ENCODE measurements at places on chromosomes 11 and 22.

DNA sequence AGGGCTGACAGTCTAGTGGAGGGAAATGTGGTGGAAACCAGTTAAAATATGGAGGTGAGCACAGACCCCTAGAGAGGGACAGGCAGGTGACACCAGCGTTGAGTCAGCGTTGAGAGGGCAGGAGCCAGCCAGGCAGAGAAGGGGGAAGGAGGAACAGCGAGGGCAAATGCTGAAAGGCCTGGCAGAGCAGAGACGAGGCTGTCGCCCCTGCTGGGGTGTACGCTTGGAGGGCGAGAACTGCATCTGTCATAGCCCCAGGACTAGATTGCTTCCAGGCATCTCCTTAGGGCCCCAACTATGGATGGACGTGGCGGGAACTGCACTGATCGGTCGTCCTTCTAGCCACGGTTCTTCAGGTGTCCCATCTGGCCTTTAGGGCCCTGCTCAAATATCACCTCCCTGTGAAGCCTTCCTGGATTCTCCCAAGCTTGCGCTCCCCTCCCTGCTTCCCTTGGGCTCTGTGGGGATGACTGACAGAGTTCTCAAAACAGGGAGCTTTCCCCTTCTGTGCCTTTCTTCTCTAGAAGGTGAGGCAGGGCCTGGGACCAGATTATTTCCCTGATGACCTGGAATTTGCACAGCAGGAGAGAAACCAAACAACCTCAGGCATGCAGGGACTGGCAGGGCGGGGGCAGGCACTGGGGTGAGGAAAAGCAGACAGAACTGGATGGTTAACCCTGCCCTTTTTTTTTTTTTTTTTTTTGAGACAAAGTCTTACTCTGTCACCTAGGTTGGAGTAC is 11.1 kb downstream of the SYNGR1 start:
- DNase-seq: no peak

DNA sequence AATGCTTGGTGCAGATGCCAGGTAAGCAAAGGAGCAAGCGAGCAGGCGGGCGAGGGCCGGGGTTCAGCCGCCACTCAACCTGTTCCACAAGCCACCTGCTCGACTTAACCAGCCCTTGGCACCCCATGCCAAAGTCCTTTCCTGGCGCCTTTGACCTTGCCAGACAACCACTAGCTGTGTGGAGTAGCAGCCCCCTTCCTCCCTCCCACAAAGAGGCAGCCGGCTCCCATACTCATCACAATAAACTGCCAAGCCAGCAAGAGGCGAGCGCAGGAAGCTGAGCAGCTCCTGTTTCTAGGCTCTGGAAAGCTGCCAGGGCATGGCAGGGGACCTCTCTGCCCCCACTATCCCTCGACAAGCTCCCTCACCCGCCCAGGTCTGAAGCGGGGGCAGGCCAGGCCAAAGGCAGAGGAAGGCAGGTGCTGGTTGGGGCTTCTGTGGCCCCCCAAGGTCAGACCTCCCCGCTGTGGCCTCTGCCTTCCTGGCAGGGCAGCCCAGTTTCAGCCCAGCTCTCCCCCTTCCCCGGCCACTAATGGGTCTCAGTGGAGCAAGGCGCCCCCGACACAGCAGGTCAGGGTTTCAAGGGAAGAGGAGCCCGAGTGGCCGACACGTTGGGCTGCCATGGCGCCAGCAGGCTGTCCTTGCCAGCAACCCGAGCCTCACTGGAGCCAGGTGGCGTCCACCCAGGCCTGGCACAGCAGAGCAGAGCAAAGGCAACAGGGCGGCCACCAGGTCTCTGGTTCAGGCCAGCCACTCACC is 15.3 kb downstream of the MACROD1 start:
- no peak for DNase-seq

- DNase-seq: no peak
Observed at GRCh38 chr22:38318792-38319773, 1.9 kb upstream of the CSNK1E start.

DNA sequence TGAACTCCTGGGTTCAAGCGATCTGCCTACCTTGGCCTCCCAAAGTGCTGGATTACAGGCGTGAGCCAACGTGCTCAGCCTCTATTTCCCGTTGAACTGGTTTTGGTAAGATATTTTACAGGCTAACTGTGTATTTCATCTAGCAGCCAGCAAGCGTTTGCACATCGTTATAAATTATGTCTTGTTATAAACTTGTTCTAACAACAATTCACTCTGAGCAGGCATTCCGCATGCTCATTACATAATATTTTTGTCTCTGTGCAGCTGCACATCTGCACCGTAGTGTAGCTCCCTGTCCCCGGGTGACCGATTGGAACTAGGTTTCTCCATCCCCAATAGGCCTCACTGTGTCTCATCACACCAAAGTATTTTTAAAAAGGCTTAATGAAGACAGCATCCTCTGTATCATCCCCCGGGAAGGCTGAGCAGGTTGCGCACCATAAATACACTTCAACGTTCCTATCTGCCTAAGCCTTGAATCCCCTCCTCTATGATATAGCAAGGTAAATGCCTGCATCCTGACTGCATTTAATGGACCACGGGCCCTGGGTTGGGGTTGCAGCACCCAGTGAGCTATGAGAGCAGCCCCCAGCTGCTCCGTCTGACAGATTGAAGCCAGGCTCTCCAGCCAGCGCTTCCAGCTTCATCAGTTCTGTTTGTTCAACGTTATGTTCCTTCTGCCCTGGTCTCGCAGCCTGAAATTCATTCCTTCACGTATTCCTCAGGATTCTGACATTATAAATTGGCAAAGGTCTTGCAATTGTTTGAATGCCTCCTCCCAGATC is 47.7 kb downstream of the TST start:
- DNase-seq: no peak

GRCh38 chr22:35622191-35622913 is 5.2 kb upstream of the MB start:
- DNase-seq: no peak

DNA sequence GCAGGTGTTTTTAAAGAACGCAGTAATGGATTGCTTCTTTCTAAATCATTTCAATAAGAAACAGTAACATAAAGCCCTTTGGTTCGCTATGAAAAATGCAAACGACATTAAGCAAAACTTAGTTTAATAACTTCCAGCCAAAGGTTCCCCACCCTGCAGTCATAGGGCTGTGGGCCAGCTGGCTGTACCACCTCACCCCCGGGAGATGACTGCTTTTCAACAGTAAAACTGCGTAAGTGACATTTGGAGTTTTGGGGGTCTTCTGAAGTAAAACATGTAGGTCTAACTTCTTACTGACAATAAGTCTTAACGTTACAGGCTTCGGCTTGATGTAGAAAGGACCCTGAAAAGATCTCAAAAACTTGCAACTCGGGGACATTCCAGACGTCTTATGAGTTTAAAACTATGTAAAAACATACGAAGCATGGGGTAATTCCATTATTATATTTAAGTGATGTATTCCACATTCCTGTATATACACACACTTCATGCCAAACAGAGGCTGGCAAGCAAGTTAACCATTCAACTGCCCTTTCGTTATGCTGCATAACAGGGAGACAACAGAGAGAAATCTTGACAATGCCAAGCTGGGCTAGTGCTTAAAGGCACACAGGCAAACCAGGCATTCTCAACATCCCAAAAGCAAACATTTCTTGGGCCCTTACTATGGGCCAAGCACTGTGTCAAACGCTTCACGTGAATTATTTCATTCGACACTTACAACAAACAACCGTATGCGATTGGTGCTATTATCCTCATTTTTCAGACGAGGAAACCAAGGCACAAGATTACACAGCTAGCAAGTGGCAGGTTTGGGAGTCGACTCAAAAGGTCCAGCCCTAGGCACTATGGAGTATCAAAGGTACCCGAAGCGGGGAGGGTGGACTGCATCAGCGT is 1.2 kb downstream of the MRTFA start:
- DNase-seq: no peak

DNA sequence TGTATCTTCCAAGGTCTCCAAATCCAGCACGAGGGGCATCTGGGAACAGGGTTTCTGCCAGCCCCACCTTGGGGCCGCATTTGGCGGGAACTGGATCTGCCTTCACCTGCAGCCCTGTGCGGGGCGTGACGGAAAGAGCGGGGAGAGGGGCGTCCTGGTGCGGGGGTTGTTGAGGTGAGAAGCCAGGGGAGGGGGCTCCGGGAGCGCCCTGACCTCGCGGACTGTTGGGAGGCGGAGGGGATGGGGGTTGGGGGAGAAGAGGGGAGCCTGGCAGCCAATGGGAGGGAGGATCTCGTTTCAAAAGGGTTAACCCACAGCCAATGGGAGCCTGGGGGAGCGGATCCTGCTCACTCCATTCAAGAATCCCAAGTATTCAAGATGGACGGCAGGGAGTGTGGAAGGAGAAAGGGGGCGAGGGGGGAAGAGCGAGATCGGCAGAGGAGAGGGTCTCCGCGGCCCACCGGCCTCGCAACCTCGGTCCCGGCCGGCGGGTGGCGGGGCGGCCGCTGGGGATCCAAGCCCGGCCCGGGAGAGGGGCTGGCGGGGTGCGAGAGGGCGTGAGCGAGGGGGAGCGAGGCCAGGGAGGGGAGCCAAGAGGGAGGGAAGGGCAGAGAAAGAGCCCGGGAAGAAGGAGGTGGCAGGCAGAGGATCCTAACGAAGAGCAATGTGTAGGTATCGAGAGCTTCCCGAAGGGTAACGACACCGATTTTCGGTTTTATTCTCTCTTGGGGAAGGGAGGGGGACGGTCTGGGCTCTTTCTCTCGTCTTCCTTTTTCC is 11.5 kb downstream of the YPEL4 start:
- DNase-seq: peak; percentile 9

GRCh38 chr11:2198621-2199365 is 27.2 kb upstream of the TH start:
- DNase-seq: no peak

DNA sequence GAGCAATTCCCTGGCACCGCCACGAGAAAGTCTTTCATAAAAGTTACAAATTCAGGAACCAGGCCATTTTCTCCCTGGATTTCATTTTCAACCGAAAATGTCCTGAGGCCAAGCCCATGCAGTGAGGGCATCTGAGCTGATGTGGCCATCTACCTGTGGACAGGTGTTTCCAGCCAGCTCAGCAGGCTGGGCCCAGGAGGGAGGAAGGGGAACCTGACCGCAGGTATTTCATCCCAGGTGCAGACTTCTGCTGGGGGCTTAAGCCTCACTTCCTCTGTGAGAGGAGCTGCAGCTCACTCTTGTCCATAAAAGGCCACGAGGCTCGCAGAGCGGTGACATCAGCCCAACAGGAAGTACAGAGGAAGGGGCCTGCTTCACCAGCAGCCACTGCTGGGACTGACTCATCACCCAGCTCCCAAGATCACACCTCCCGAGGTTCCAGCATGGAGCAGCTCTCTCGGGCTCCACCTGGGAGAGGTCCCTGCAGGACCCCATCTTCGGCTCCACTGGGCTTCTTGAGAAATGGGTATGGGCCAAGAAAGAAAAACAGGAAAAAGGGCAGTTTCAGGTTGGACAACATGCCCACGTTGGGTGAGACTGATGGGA is 56.4 kb downstream of the MYH9 start:
- peak; percentile 69 for DNase-seq

DNA sequence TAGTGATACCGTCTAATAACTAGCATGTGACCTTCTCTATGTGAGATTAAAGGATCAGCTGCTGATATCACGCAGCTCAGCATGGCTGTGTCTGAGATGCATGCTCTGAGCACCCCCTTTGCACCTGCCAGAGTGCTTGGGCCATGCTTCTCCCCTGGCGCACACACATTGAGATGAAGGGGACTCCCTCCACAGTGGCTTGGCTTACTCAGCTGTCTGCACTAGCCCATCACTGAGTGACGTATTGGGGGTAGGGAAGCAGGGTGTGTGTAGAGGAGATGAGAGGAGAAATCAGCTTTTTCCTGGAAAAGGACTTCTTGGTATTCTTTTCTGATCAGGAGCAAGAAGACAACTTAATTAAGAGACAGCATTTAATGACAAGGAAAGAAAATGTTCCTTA is 216.5 kb downstream of the BLID start:
- DNase-seq: no peak

DNA sequence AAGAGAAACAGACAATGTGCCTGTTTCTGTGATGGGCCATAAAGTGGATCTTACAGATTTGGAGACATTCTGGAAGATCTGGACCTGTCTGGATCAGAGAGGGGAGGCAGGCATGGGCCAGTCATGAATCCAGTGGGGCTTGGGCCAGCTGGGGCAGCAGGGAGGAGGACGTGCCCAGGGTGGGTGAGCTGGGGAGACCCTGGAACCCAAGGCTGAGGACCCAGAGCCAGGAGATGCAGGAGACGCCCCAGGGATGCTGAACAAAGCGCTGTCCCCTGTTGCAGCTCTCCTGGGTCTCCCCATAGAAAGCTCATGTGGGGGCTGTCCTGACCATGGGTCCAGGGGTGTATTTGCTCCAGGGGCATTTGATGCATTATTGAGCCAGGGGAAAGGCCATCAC is 1.5 kb upstream of the APOBEC3A start:
- no peak for DNase-seq

- DNase-seq: no peak
Observed at GRCh38 chr11:87429996-87430395, 392.3 kb downstream of the TMEM135 start.

GRCh38 chr11:86575208-86575855 is 97.1 kb downstream of the ME3 start:
- DNase-seq: no peak

DNA sequence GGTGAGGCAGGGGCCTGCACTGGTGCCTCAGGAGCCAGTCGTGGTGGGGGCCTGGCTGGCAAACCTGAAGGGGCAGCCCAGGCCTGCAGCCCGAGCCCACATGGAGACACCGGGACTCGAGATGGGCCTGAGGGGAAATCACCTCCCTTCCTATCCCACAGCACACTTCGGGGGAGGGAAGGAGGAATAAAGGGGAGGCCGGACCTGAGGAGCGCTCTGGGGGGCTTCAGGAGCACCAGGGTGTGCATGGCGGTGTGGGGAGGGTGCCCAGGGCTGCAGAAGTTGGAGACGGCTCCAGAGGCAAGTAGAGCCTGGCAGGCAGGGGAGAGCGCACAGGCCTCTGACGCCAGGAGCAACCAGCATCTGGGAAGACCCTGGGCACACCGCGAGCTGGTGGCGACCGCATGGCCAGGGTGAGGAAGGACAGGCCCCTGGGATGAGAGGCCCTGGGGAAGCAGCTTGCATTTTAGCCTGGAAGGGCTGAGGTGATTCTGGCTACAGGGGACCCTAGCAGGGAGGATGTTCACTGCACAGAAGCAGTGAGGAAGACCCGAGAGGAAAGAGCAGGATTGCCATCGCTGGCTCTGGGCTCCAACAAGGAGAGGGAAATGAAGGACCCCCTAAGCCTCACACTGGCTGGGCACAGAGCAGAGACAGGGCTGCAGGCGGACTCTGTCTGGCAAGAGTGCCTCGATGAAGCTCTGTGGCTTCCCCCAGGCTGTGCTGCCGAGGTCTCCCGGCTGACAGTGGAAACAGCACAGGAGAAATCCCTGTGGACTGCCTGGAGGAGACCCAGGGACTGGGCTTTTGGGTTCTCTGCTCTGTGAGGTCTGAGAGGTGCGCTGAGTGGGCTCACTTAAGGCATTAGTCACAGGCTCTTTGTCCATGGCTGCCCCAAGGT is 457.7 kb downstream of the BRD1 start:
- no peak for DNase-seq

DNA sequence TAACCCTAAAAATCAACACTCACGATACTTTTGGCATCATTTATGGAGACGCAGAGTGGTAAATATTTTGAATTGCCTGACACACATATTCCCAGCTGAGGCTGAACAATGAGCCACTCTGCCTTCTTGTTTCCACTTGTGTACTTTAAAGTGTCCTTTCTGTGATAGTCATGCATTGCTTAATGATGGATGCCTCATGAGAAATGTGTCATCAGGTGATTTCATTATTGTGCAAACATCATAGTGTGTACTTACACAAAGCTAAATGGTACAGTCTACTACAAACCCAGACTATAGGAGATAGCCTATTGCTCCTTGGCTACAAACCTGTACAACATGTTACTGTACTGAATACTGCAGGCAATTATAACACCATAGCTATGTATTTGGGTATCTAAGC is 44.2 kb downstream of the MRE11 start:
- no peak for DNase-seq

GRCh38 chr11:68997995-68998348 is 15.1 kb downstream of the MRGPRF start:
- no peak for DNase-seq
